ENCODE measurements at places on chromosomes 2 and 18. TPM values are rescaled to one million over a fixed set of nuclear protein-coding genes. Genes with fewer than 3 reads are reported as not detected.

The RBM44 gene
- 0.93 TPM for total RNA-seq

The GAL3ST2 gene
- total RNA-seq: not detected

The IL1A gene
- 1.1 TPM for total RNA-seq

The UGT1A8 gene
- total RNA-seq: not detected

The LOXHD1 gene
- total RNA-seq: not detected

The SERPINB3 gene
- 21.2 TPM for total RNA-seq

The LRRC30 gene
- total RNA-seq: not detected

The NCL gene
- total RNA-seq: 384 TPM

The SCN2A gene
- 0.21 TPM for total RNA-seq

The SKOR2 gene
- not detected for total RNA-seq

The MROH2A gene
- total RNA-seq: not detected

The VIL1 gene
- 0.21 TPM for total RNA-seq

The DSG4 gene
- total RNA-seq: 0.89 TPM

The ANKRD44 gene
- 34.4 TPM for total RNA-seq

The TSPYL6 gene
- total RNA-seq: not detected

The AQP12B gene
- total RNA-seq: not detected

The DPP10 gene
- total RNA-seq: not detected

The TRABD2A gene
- total RNA-seq: 2.4 TPM

The SCYGR4 gene
- 7.2 TPM for total RNA-seq

The C2orf15 gene
- total RNA-seq: 4.2 TPM

The PID1 gene
- total RNA-seq: 6.4 TPM

The PREB gene
- total RNA-seq: 53.3 TPM

The PASK gene
- 12.7 TPM for total RNA-seq

The IL36G gene
- total RNA-seq: 20.2 TPM

The EFR3B gene
- total RNA-seq: 1.1 TPM

The GRHL1 gene
- 233 TPM for total RNA-seq

The MYL12A gene
- total RNA-seq: 259 TPM

The ACTG2 gene
- total RNA-seq: 43.5 TPM

The PLCL1 gene
- total RNA-seq: 2.5 TPM

The FER1L5 gene
- not detected for total RNA-seq

The LYG2 gene
- total RNA-seq: 16.0 TPM

The ADD2 gene
- 2.3 TPM for total RNA-seq

The POU3F3 gene
- total RNA-seq: 0.40 TPM

Data from suprapubic skin (tissue), 4 donors.